ENCODE measurements at places on chromosomes 16 and 17.

DNA sequence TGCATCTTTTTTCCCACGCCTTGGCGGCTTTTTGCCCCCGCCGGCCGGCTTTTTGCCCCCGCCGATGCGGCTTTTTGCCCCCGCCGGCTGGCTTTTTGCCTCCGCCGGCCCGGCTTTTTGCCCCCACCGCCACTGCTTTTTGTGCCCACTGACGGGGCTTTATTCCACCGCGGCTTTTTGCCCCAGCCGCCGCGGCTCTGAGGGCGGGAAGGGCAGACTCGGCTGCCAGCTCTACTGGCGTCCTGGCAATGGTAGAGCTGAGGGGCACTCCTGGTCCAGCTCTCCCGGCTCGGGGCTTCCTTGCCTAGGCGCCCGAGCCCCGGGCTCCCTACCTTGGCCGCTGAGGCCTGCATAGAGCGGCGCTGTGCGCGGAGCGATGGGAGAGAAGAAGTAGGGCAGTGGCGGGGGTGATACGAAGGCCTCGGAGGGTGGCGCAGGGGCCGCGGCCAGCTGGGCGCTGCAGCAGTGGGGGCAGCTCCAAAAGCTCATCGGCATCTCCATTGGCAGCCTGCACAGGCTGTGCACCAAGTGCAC is 591.4 kb downstream of the TP53TG3F start:
- no peak for DNase-seq

- peak; percentile 93 for DNase-seq
Measured at GRCh38 chr17:74972107-74972972, at the start of gene HID1. TSS of gene HID1 (minus strand) at chr17:74972759. CDS start at chr17:74972656, 103 bp downstream.

- DNase-seq, result no peak
Measured at GRCh38 chr17:73232587-73233373, 28.9 kb downstream of the CPSF4L start.

- no peak for DNase-seq
Measured at GRCh38 chr16:51822471-51822870, 671.4 kb upstream of the SALL1 start.

DNA sequence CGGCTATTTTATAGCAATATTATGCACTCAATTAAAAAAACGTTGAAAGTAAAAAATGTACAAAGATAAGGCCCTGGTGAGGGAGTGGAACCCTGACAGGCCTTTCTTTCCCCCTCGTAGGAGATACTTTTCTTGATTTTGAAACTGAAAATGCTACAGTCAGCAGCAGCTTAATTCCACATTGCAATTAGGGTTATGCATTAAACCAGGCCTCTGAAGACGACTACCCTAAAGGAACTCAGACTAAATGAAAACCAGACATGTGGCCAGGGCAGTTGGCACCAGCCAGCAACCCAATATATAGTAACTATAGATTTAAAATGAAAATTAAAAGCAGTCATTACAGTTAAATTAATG is 463.2 kb upstream of the MAF start:
- DNase-seq, result no peak

GRCh38 chr17:20999841-21000532 is 42.8 kb downstream of the USP22 start:
- DNase-seq, result no peak

DNA sequence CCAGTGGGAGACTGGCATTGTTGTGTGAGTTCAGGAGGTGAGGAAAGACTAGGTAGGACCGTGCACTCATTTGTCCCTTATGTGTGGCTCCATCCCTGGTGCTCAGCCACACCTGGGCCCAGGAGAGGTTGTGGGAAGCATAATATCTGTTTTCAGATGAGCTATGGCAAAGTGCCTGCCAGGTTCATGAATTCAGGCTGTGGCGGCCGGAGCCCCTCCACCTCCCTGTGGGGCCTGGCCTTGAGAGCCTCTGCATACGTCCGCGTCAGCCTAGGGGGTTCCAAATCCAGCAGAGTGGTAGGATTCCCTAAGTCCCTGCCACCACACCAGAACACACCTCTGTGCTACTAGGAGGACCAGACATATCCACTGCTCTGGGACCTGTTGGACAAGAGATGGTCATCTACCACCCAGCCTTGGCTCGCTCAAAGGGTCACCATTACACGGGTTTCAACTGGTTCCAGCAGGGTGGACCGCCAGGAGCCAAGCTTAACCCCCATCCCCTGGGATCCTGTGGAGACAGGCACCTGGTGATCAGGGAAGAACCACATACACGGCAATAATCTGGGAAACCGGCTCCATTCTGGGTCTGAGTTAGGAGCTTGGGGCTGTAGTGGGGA is 2.0 kb downstream of the B3GNT9 start:
- no peak for DNase-seq

DNA sequence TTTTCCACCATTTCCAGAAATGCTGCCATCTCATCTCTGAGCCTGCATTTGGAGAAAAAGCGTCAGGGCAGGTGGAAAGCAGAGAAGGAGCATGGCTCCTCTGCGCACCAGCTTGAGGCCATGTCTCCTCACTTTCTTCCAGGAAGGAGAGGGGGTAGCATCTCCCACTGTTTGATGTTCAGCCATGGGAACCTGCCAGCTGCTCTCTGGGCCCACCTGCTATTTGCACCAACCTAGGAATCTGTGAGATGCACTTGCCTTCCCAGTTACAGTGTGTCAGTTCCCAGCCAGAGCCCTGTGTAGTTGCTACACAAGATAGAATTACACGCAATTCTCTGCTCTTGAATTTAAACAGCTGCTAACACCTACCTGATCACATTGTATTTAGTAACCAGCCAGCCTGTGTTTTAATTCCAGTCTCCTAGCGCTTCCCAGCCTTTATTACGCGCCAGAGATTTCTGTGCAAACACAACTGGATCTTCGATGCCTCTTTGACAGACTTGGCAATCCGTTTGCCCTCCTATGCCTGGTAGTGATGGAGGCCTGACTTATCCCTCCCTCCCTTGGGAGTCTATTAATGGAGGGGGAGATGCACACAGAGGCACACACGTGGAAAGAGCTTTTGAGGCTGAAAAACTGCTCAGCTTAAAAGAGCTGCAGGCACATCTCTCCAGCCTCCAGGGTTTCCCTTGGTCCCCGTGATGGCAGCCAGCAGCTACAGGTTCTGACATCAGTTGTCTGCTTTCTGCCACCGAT is 98.1 kb upstream of the SEC14L1 start:
- no peak for DNase-seq

GRCh38 chr17:30232015-30232823 is 3.3 kb downstream of the SLC6A4 start:
- no peak for DNase-seq

DNA sequence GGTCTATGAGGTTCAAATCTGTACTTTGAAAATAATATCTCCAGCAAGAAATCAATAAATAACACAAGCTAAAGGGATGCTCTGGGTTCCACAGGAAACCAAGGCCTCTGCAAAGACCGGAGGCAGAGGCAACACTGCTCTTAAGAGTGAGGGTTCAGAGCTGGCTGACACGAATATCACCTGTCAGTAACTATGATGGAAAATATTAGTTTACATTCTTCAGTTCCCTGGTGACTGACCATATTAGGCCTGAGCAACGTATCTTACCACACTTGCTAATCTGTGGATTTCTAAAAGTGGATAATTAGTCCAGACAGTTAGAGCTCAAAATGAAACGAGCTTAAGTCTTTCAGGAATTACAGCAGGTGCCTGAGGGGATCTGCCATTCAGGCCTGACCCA is 459.3 kb downstream of the HS3ST3B1 start:
- DNase-seq, result no peak

DNA sequence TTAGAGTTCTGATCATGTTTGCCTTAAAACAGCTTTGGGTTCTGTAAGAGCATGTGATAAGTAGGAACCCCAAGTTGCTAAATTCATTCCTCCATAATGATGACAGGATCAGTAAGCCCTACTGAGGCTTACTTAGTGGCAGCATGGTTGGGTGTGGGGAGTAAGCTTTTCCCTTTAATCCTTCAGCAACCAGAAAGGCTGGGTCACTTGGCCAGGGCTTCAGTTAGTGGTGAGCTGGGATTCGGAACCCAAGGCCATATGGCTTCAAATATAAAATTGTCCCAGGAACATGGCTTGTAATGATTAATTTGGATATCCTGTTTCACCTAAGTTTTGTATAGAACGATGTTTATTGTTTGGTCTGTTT is 850 bp downstream of the GINS3 start:
- no peak for DNase-seq

DNA sequence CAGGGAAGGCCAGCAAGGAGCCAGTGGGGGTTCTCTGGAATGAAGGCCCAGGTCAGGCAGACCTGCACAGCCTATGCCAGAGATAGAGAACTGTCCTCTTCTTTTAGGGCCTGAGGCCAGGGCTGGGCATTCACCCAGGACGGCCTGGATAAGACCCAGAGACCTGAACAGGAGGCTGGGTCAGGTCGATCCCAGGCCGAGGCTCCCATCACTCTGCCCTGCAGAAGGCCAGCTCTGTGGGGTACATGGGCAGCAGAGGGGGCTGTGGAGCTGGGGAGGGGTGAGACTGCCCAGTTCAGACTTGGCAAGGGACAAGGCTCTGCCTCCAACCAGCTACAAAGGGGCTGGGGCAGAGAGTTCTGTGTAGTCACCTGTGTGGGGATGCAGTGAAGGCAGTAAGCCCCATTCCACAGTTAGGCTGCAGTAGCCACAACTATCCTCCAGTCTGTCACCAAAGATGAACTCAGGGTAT is 14.6 kb downstream of the HSD11B2 start:
- no peak for DNase-seq

GRCh38 chr17:63189082-63189481 is 223.0 kb downstream of the TANC2 start:
- no peak for DNase-seq

- no peak for DNase-seq
Measured at GRCh38 chr16:73384506-73385089, 336.7 kb upstream of the ZFHX3 start.

DNA sequence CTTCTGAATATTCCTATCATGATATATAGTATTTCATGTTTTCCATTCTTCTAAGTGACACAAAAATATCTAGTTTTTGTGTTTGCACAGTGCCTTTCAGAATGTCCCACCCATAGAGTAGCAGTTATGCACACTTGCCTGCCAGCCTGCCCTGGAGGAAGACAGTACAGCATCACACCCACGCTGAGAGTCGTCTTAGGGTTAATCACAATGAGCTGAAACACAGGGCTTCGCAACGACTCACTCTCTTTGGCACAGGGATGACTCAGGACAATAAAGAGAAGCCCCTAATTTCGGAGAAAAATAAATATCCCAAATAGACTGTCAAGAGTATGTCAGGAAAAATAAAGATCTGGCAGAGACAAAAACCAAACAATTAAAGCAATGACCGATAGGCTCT is 11.6 kb upstream of the NDUFAB1 start:
- DNase-seq, result no peak

Data from H9 (cell line).